Ammon's horn (tissue), 1 donor: ENCODE measurements at places on chromosomes 16 and 17.

GRCh38 chr16:70804153-70804733 is 3.3 kb upstream of the VAC14 start:
- DNase-seq = no peak

- no peak for DNase-seq
These were observed 62.6 kb downstream of the CLEC19A start for GRCh38 chr16:19348125-19348524.

DNA sequence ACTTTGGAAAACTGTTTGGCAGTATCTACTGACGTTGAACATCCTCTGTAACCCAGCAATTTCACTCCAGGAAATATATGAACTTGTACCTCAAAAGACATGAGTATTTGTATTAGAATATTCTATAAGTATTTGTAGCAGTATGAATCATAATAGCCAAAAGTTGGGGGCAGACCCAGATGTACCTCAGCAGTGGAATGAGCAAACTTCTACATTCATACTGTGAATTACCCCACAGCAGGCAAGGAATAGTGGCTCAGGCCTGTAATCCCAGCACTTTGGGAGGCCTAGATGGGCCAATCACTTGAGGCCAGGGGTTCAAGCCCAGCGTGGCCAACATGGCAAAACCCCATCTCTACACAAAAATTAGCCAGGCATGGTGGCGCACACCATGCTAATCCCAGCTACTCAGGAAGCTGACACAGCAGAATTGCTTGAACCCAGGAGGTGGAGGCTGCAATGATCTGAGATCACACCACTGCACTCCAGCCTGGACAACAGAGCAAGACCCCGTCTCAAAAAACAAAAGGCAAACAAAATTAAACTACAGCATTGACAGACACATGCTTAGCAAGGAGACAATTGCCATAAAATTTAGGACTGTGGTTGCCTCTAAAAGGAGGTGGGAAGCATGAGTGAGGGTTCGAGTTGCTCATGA is 11.2 kb upstream of the HELZ start:
- no peak for DNase-seq

GRCh38 chr17:6437466-6437865 is 2.5 kb upstream of the AIPL1 start:
- no peak for DNase-seq

DNA sequence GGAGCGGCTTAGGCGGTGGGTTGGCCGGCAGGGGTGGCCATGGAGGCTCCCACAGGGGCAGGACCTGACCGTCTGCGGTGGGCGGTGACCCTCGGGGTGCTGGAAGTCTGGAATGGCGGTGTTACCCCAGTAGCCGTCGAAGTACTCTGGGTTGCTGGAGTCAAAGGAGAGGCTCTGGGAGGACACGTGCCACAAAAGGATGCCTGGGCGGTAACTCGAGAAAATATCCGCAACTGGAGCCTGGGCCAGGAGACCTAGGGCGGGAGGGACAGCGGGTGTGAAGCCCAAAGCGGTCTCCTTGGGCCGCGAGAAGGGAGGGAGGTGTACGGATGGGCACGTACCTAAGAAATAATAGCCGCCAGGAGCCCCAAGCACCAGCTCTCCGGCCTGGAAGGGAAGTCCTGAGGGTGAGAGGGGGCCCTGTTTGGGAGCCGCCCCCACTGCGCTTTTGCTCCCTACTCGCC is 4.6 kb downstream of the ITGA2B start:
- DNase-seq = no peak

DNA sequence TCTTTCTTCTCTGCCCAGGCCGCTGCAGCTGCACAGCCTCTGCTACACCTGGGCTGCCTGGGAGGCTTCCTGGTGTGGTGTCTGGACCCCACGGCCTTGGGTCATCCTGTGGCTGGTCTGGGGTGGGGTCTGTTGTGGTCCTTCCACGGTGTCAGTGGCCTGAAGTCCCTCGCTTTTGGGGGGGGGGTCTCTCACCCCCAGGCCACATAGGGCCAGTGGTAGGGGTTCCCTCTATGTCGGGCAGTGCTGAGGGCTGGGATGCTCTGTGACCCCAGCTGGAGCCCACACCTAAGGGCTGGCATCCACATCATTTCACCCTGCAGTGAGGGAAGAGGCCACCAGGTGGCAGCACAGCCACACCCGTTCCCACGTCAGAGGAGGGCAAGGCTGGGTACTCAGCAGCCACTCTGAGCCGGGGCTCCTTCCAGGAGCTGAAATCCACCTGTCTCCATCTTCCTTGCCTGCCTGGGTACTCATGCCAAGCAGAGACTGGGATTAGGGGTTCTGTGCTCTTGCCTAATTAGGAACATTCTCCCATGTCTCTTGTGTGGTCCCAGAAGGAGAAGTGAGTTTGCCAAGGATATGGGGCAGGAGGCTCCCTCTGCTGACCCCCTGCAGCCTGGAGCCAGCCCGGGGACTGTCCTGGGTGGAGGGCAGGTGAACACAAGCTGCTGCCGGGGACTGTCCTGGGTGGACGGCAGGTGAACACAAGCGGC is 13.0 kb downstream of the ENGASE start:
- DNase-seq = peak; percentile 75

DNA sequence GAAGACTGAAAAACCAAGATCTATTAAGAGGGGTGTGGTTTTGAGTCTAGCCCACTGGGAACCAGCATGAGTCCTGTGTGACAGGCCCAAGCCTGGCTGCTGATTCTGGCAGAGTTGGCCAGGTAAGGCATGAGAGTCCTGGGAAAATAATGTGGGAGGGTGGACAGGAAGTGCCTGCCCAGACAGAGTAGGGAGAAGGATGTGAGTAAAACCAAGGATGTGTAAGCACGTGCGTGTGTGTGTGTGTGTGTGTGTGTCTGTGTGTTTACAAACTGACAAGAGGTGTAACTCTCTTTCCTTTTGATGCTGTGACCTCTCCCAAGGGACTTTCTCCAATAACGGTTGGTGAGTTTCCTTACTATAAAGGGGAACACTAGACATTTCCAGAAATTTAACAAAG is 15.6 kb upstream of the TEX2 start:
- no peak for DNase-seq

GRCh38 chr17:50220811-50221210 is 19.4 kb upstream of the COL1A1 start:
- DNase-seq = no peak

GRCh38 chr17:42964161-42964932 is at the start of gene AARSD1:
AARSD1 (minus strand) TSS chr17:42964454; CDS start chr17:42964440, 14 bp downstream.
- DNase-seq = peak; percentile 95

GRCh38 chr17:79558091-79558900 is 52.6 kb downstream of the RBFOX3 start:
- DNase-seq = peak; percentile 35

GRCh38 chr17:78925234-78925633 is at the start of gene TIMP2:
TIMP2 (minus strand) TSS chr17:78925387; CDS start chr17:78925088, 299 bp downstream.
- DNase-seq = peak; percentile 91

DNA sequence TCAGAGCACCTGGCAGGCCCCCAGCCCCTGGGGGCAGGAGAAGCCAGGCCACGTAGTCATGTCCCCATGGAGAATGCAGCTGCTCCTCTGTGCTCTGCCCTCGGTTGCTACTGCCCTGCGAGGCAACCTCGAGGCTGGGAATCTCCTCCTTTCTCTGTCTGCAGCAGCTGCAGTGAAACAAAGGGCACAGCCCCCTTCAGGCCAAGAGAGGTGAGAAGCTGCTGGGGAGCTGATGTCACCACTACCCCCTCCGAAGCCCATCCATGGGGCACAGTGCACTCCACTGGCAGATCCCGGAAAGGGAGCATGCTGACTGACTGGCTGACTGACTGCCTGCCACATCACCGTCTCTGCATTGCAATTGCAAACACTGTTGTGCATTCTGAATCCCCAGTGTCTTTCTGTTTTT is 103.7 kb downstream of the GRIN2A start:
- peak; percentile 31 for DNase-seq

DNA sequence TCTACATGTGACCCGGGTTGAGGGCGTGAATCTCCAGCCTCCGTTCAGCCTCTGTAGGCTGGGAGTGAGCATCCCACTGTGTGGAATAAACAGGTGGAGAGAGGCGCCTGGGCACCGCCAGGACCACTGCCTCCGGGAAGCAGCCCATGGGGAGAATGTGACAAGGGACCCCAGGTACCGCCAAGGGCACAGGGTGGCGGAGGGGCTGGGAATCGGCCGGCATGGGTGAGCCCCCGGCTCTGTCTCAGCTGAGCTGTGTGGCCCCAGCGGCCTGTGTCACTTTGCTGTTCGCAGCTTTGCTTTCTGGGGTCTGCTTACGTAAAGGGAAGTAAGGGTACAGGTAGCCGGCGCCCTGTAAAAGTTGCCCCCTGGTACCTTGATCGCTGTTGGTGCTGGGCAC is 11.5 kb downstream of the GSE1 start:
- DNase-seq = no peak

- DNase-seq = no peak
These were observed 37.0 kb downstream of the STXBP4 start for GRCh38 chr17:55005520-55005919.

DNA sequence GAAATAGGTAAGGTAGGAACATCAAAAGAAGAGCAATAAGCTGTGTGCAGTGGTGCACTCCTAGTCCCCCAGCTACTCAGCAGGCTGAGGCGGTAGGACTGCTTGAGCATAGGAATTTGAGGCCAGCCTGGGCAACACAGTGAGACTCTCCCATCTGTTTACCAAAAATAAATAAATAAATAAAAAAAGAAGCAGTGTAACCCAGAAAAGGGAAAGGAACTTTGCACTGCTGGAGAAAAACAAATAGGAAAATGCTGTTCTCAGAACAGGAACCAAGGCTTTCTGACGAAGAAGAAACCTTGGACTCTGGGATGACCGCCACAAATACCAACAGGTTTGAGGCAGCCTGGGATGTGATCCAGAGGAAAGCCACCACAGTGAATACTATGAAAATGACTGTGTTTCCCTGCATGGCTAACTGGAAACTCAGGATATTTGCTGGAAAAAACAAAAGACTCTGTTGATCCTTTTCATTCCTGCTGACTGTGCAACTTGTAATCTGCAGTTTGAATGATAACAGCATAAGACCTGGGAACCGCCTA is 41.2 kb downstream of the TTC19 start:
- DNase-seq = peak; percentile 62

DNA sequence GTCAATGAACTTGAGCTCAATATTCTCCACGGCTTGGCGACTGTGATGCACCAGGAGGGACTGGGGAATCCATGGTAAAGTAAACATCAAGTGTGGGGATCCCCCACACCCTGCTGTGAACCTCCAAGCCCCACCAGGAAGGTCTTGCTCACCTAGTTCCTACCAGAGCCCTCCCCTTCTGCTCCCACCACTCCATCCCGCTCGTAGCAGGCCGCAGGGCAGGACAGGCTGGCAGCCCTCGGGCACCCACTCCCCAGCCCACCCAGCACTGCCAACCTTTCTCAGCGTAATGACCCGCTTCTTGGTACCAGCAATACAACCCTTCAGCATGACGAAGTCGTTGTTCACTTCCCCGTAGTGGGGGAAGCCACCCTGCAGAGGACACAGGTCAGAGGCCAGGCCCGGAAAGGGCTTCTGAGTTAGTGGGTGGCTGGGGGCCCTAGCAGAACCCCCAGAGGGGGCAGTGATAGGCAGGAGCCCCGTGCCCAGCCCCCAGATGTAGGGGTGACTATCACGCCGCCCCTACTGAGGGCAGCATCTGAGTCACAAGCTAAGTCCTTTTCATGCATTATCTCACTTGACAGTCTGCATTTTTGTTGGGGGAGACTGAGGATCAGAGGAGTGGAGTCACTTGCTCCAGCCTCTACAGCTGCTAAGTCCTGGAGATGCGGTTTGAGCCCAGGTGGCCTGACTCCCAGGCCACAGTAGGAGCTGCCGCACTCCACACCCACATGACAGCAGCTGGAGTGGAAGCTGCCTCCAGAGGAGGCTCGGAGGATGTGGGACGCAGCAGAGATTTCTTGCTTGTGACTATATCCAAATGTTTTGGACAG is 2.8 kb upstream of the MSRB1 start:
- no peak for DNase-seq

DNA sequence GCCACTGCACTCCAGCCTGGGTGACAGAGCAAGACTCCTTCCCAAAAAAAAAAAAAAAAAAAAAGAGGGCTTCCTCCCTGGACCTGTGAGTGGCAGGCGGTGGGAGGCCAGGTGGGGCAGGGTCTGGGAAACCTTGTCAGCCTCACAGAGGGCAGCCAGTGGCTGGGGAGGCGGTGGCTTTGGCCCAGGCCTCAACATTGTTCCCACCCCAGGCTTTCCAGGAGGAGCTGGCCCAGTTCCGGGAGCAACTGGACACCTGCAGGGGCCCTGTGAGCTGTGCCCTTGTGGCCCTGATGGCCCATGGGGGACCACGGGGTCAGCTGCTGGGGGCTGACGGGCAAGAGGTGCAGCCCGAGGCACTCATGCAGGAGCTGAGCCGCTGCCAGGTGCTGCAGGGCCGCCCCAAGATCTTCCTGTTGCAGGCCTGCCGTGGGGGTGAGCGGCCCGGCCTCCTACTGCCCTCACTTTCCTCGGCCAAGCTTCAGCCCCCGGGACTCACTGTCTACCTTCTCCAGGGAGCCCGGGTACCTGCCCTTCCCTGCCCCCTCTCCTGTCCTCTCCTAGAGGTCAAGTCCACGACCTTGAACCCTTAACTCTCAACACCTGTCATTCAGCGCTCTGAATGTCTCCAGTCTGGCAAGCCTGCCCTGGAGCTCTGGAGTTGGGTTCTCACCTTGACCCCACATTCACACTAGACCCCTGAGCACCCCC is 12.4 kb downstream of the ZNF213 start:
- DNase-seq = no peak

DNA sequence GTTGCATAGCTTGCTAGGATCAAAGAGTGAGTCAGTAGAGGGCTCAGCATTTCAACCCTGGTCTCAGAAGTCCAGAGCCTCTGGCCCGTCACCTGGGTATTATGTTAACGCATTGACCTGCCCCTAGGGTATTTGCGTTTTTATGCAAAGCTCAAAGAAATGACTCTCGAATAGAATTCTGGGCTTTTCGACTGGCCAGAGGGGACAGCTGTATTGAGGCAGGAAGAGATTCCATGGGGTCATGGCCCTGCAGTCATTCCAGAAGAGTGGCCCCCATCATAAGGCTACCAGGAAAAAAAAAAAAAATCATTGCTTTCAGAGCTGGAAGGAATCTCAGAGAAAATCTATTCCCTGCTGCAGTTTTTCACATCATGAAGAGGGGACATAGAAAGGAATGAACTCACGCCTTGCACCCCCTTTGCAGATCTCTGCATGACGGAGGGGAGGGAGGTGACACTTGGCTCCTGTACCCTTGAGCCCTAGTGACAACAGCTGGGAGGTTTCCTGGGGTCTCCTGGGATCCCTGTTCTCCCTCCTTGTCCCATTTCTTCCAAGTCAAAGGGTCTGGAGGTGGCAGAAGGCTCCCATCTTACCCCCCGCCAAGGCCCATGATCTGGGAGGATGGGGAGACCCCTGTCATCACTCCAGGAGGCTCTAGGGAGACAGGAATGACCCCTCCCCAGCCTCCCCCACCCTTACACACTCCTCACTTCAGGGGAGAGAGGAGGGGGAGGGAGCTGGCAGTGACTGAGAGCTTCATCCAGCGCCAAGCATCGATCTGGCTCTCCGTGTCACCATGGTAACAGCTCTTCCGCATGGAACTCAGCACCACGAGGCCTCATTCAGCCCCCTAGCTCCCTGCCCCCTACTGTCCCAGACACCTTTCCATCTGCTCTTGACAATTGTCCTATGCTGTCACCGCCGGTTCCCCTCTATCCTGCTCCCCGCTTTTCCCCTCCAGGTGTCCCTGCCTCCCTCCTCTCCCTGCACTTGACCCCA is 35.8 kb downstream of the GP2 start:
- DNase-seq = peak; percentile 27
